ENCODE measurements at places on chromosomes 6 and 20.

GRCh38 chr6:166629628-166630027, 2.6 kb upstream of the RPS6KA2 start:
- no peak for DNase-seq

DNA sequence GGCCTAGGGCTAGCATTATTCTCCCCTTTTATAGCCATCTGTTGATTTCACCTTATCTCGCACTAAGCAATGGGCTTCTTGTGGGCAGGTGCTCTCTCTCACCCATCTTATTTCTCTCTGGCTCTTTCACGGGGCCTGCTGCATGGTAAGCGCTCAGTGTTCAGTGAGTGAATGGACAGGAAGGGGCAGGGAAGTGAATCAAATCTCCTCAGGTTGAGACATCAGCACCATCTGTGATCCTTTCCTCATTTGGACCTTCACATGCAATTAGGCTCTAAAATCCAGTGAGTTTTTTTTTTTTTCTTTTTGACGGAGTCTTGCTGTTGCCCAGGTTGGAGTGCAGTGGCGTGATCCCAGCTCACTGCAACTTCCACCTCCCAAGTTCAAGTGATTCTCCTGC, 76.5 kb upstream of the EZR start:
- no peak for DNase-seq

DNA sequence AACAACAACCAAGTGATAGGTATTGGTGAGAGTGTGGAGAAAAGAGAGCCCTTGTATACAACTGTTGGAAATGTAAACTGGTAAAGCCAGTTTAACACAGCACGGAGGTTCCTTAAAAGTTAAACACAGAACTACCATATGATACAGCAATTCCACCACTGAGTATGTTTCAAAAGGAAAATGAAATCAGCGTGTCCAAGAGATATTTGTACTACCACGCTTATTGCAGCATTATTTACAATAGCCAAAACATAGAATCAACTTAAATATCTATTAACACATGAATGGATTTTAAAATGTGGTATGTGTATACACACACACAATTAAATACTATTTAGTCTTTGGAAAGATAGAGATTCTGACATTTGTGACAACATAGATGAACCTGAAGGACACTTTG, 1.1 kb downstream of the PTCHD4 start:
- DNase-seq, result no peak

DNA sequence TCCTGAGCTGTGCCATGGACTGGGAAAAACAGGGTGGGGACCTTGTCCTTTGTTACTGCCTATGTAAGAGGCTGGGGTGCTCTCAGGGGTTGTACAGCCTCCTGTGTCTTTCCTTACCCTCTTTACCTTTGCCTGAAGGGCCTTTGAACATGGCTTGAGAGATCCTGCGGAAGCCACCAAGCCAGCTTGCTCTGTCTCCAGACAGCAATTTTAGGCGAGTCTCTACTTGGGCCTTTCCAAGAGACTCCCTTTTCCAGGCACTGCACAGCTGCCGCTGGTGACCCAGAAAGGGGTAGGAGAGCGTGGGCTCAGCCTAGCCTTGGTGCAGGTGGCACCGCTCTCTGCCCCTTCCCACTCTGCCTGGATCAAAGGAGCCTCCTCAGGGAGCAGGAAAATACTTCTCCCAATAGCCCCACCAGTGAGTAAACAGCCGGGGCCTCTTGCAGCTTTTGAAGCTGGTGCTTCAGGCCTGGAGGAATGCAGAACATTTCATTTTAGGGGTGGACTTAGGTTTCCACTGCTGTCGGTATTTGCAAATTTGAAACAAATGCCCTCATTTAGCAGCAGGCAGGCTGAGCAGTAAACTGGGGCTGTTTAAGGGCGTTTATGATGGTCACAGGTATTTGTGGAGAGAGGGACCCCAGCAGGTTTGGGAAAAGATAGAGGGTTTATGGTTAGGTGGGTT, 13.9 kb downstream of the PTK7 start:
- DNase-seq, result no peak

GRCh38 chr20:44956410-44956809, 3.8 kb downstream of the TOMM34 start:
- no peak for DNase-seq

- DNase-seq, result no peak
Measured at GRCh38 chr6:73702444-73702843, 6.4 kb downstream of the CD109 start.

DNA sequence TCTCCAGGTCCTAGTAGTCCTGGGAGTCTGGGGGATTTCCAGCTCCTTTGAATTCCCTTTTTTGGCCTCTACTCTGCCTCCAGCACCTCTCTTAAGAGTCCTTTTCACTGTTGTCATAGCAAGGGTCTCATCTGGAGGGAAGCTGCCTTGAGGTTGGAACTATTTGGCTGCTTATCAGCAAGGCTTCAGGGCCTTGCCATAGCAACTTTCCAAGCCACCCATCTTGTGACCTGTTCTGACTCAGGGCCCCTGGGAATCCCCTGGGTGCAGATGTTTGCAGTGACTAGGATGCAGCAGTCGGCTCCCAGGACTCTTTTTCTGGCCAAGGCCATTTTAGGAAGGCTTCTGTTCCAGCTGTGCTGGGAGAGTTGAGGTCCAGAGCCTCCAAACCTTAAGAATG, 12.4 kb downstream of the PKIG start:
- peak; percentile 69 for DNase-seq

DNA sequence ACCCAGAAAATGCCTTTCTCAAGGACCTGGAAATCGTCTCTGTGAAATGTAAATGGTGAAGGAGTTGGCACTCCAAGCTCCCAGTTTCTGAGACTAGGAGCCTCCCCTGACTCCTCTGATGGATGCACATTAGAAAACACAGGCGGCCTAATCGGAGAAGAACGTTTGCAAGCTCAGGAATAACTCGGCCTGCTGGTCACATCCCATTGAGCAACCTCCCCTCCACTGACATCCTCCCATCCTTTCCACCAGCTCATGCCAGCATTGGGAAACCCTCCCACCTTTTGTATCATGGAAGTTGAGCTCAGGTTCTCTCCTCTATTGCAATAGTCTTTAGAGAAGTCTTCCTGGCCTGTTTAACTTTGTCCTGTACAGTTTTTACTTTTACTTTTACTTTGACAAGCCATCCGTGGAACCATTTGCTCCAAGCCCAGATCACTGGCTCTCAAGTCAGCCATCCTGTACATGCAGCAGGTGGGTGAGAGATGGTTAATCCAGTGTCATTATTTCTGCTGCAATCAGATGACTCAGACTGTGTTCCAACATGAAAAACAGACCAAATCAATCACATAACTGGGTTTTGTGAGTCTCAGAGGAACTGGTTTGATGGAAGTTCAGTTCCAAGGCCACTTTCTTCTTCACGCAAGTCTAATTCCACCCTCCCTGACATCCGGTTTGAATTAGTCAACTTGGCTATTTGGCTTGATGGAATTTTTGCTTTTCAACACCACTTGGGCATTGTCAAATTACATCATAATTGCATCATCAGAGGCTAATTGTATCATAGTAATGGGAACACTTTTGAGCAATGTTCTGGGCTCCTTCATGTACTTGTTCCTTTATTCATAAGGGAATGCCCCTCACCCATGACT, 619.4 kb upstream of the CDH4 start:
- no peak for DNase-seq

GRCh38 chr6:13769655-13770053, 44.7 kb downstream of the MCUR1 start:
- no peak for DNase-seq

DNA sequence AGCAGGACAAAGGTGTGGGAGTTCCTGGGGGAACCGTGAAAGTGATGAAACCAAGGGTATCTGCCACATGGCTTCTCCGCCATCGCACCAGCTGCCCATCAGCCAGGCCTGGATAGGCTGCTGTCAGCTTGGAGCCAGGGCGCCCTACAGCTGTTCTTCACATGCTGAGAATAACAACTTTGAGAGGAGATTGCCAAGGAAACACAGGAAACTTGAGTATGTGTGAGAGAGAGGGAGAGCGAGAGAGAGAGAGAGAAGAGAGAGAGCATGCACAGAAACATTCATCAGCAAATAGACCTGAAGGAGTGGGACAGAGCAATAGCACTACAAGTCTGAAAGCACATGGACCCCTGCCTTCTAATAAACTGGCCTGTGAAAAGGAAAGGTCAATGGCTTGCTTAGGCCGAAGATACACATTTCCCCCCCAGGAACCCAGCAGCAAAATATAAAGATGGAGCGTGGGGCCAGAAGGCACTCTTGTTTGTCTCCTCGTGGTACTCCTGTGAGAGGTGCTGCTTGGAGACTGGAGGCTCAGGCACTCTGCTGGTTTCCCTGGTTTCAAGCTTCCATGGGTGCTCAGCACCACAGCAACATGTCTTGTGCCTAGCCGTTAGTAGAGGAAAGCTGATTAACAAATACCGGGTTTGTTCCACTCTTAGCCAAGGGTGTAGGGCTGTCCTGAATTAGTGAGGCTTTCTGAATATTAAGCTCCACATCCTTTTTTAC, 53.0 kb downstream of the SNAP25 start:
- no peak for DNase-seq

- no peak for DNase-seq
Measured at GRCh38 chr6:3458706-3459421, 2.0 kb upstream of the SLC22A23 start.

- no peak for DNase-seq
Measured at GRCh38 chr6:36135053-36135731, 4.9 kb downstream of the MAPK13 start.

- no peak for DNase-seq
Measured at GRCh38 chr6:89254569-89254968, 37.4 kb upstream of the GABRR1 start.

DNA sequence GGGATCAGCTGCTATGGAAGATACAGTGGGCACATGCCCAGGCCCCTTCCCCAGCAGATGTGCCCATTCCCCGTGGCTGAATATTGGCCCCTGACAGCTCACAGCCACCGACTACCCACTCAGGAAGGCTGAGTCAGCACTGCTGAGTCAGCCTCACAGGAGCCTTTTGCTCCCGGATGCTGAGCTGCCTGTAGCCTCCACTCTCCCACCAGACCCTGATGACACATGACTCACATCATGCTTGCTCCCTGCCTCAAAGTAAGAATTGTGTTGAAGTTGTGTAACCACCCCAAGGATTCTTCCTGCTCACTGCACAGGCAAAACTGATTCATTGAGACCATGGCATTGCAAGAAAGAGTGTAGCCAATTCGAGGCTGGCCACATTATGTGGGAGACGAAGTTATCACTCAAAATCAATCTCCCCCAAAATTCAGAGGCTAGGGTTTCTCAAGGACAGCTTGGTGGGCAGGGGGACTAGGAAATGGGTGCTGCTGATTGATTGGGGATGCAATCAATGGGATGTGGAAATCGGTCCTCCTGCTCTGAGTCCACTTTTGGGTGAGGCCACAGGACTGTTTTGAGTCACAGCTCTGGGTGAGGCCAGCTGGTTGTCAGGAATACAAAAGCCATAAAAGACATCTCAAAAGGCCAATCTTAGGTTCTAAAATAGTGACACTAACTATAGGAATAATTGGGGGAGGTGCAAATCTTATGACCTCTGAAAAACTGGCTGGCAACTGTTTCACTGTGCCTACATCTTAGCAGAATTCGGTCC, 556.6 kb upstream of the CDH4 start:
- no peak for DNase-seq

- no peak for DNase-seq
Measured at GRCh38 chr6:38583523-38583922, 56.2 kb downstream of the BTBD9 start.

GRCh38 chr6:8065519-8065911, 1.3 kb upstream of the BLOC1S5 start:
- peak; percentile 16 for DNase-seq

GRCh38 chr20:22285555-22285954, 298.8 kb downstream of the FOXA2 start:
- DNase-seq, result no peak

DNA sequence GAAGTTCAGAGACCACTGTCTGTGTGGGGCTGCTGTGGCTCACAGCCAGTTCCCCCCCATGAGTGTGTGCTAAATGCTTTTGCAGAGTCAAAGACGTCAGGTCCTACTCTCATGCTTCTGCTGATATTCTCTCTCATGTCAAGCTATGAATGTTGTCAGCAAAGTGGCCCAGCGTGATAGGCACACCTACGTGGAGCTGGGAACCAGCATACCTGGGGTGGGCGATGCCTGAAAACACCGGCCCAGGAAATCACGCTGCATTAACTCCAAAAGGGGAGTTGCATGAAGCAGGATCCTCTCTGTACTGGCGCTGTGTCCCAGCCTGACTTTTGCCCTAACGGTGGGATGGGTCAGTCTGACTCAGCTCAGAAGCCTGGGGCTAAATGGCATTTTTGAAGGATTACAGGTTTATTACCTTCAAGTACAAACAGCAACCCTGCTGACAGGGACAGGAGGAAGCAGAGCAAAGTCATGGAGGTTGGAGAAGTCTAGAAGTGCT, 9.0 kb upstream of the MRPS10 start:
- DNase-seq, result no peak

GRCh38 chr6:160730911-160731310, 28.9 kb downstream of the PLG start:
- DNase-seq, result no peak

- DNase-seq, result no peak
Measured at GRCh38 chr20:2125474-2126112, 24.0 kb downstream of the STK35 start.

- DNase-seq, result no peak
Measured at GRCh38 chr6:57117796-57118195, 27.8 kb downstream of the ZNF451 start.

GRCh38 chr20:63137851-63138415, 78.0 kb downstream of the YTHDF1 start:
- DNase-seq, result no peak

GRCh38 chr6:84842525-84843166, 78.2 kb upstream of the TBX18 start:
- DNase-seq, result no peak

DNA sequence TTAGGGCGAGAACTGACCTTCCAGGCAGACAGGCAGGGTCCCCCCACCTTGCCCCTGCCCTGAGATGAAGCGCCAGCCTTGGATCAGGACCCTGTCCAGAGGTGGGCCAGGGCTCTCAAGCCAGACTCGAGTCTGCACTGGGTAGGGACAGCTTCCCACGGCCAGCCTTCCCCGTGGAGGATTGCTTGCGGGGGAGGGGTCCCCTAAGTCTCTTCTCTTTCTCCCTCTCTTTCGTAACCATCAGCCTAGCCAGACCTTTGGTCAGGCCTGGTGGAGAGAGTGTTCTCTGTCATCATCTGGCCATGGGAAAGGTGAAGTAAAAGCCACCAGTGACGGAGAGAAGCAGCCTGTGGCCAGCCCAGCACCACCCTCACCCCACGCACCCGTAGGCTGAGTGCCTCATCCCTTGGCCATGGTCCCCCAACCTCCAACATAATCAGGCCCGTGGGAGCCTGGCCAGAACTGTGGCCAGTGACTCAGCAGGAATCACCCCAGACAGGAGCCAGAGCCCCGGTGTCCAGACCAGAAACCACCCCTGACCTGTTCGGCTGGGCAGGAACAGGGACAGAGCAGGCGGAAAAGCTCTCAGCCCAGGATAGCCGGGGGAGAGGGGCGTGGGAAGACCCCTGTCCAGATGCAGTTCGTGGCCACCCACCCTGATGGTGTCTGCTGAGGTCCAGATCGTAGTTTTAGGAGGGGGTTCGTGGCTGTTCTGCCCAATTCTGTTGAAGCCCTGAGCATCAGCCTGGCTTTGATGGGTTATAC, 47.1 kb downstream of the SNAI1 start:
- DNase-seq, result no peak

- DNase-seq, result no peak
Measured at GRCh38 chr6:113184291-113184690, 672.9 kb upstream of the MARCKS start.

- DNase-seq, result no peak
Measured at GRCh38 chr20:42295592-42295991, 677.4 kb upstream of the CHD6 start.

- DNase-seq, result peak; percentile 77
Measured at GRCh38 chr6:89371849-89372505, 19.5 kb upstream of the UBE2J1 start.
